ENCODE measurements at places on chromosomes 6 and 20.

GRCh38 chr20:24675651-24676352, 206.4 kb downstream of the SYNDIG1 start:
- no peak for DNase-seq

DNA sequence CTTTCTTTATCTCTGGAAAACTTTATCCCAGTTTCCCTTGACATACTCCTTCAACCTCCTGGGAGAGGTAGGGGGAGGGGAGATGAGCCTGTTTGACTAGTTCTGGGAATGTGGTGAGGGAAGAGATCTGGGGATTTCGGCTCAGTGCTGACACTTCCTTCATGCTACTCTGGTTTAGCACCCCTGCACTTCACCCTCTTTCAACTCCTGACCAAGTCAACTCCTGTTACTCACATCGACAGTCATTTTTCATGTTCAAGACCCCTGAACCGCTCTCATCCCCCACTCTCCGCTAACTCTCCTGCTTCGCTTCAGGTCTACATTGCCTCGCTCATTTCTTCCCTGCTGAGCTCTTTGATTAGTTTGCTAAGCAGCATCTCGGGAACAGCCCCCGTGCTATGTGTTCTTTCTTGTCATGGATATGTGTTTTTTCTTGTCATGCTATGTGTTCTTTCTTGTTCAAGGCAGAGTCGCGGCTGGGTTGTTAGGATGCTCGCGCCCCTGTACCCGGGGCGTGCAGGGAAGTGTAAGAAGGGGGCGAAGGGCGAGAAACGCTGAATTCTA, 16.6 kb upstream of the TRIM27 start:
- DNase-seq: peak; percentile 41

DNA sequence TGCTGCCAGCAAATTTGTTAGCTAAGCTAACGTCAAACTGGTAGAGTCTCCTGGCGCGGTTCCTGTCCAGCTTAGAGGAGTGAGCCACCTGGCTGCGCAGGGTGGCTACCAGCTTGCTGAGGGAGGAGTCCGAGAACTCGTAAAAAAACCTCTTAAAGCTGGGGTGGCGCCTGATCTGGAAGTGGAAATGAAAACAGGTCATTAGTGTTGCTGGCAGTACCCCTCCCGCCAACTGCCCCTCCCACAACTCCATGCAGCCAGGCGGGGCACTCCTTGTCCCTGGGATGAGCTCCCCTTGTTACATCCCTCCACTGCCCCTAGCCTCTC, 17.3 kb downstream of the BNIP5 start:
- DNase-seq: no peak

- DNase-seq: no peak
These were observed 5.1 kb upstream of the GTSF1L start for GRCh38 chr20:43731927-43732326.

Data from putamen (tissue), 1 donor.